ENCODE measurements at places on chromosomes 6 and 20. TPM values are rescaled to one million over a fixed set of nuclear protein-coding genes. Genes with fewer than 3 reads are reported as not detected.

HNF4A gene
- total RNA-seq: 74.4 TPM

HTR1B gene
- 0.58 TPM for total RNA-seq

HCK gene
- 11.7 TPM for total RNA-seq

TPD52L1 gene
- total RNA-seq: 71.3 TPM

CLPSL1 gene
- 0.49 TPM for total RNA-seq

SMAP1 gene
- total RNA-seq: 33.2 TPM

AIF1 gene
- total RNA-seq: 26.8 TPM

CALHM5 gene
- 1.8 TPM for total RNA-seq

WFDC5 gene
- total RNA-seq: not detected

GRM1 gene
- not detected for total RNA-seq

HCRTR2 gene
- not detected for total RNA-seq

BPIFB1 gene
- 0.78 TPM for total RNA-seq

MTG2 gene
- total RNA-seq: 38.0 TPM

STMN3 gene
- total RNA-seq: 11.1 TPM

GTSF1L gene
- not detected for total RNA-seq

UFL1 gene
- 27.7 TPM for total RNA-seq

AVP gene
- not detected for total RNA-seq

MEI4 gene
- total RNA-seq: 0.17 TPM

GPSM3 gene
- 19.6 TPM for total RNA-seq

SCRT2 gene
- not detected for total RNA-seq

LY6G6D gene
- not detected for total RNA-seq

TUBB gene
- 277 TPM for total RNA-seq

HLA-DRB5 gene
- total RNA-seq: 48.0 TPM

NDRG3 gene
- 27.7 TPM for total RNA-seq

ACAT2 gene
- 69.3 TPM for total RNA-seq

SNX21 gene
- 34.6 TPM for total RNA-seq

LINC00237 gene
- total RNA-seq: not detected

FLRT3 gene
- 33.2 TPM for total RNA-seq

FHL5 gene
- 4.3 TPM for total RNA-seq

BHLHE23 gene
- total RNA-seq: not detected

TP53TG5 gene
- total RNA-seq: not detected

SLC44A4 gene
- 457 TPM for total RNA-seq

RIMS1 gene
- total RNA-seq: 22.2 TPM

FKBP1C gene
- 1.1 TPM for total RNA-seq

BTN1A1 gene
- not detected for total RNA-seq

PLA2G7 gene
- total RNA-seq: 1.8 TPM

TMC2 gene
- 0.12 TPM for total RNA-seq

GINS1 gene
- total RNA-seq: 1.4 TPM

FAM110A gene
- total RNA-seq: 16.1 TPM

BPI gene
- total RNA-seq: 0.72 TPM

SS18L1 gene
- 14.2 TPM for total RNA-seq

LST1 gene
- 18.4 TPM for total RNA-seq

ARG1 gene
- 0.89 TPM for total RNA-seq

NR2E1 gene
- not detected for total RNA-seq

Data from mucosa of gallbladder (tissue), 1 donor.